Lung microvascular endothelial cell (primary cell): ENCODE measurements at places on chromosomes 7 and 10. TPM values are rescaled to one million over a fixed set of nuclear protein-coding genes. Genes with fewer than 3 reads are reported as not detected.

The OR6V1 gene
- total RNA-seq, result not detected in 2 replicates

- no peak for DNase-seq
These were observed 132.4 kb upstream of the RHEB start for GRCh38 chr7:151652111-151652510.

GRCh38 chr10:108360187-108360586 lies 1195.7 kb upstream of the SORCS1 start:
- DNase-seq, result peak; percentile 5

GRCh38 chr10:124763267-124763666 lies 19.1 kb upstream of the FAM53B start:
- DNase-seq, result no peak

GRCh38 chr7:158759749-158760444 lies 55.3 kb upstream of the NCAPG2 start:
- no peak for DNase-seq

- DNase-seq, result no peak
These were observed 121.3 kb downstream of the PRKCQ start for GRCh38 chr10:6458814-6459213.

The UNCX gene
- not detected in 2 replicates for total RNA-seq

DNA sequence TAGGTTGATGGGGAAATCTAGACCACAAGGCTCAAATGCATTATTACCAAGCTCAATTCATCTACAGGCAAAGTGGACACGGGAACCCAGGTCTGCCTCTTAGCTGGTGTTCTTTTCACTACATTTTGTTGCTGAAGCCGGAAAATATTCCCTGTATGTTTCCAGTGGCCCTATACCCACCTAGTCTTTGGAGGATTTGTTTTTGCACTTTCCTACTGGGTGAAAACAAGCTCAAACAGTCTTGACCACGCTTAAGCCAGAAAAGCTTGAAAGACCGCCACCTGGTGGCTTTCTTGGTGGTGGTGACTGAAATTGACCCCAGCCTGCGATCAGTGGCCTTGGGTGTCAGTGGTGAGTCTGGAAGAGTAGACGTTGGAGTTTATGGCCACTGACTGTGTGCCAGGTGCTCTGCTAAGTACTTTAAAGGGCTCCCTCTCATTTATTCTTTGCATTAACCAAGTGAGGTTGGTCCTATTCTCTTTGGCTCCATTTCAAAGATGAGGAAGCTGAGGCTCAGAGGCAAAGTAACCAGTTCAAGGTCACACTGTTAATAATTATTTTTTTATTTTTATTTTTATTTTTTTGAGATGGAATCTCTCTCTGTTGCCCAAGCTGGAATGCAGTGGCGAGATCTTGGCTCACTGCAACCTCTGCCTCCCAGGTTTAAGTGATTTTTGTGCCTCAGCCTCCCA lies 11.1 kb upstream of the CRTAC1 start:
- peak; percentile 70 for DNase-seq

DNA sequence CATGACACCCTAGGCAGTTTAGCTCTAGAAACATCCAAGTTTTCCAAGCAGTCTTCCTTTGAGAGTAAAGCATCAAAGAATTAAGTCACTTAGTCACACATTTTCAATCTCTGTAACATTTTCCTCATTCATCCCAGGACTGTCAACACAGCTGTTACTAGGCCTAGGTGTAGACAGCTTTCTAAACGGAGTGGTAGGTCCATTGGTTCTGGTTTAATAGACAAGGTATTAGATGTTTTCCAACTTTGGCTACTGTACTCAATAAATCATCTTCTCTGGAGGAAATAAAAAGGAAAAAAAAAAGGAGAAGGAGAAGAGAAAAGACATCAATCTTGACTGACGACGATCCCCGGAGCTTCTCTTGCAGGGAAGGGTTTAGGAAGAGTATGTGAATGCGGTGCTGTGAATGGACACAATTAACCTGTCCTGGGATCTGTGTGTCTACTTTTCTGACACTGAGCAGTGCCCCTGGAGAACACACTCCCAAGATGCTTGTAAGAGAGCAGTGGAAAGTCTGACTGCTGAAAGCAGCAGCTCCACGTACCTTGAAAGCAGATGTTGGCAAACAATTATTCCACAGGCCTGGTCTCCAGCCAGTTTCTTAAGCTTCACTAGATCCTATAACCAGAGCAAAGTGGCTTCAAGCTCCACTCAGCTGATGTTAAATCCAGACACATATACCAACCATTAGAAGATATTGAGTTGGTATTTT lies 59.1 kb downstream of the CXCL12 start:
- DNase-seq, result no peak

GRCh38 chr10:50490241-50490640 lies 133.5 kb downstream of the SGMS1 start:
- DNase-seq, result no peak

DNA sequence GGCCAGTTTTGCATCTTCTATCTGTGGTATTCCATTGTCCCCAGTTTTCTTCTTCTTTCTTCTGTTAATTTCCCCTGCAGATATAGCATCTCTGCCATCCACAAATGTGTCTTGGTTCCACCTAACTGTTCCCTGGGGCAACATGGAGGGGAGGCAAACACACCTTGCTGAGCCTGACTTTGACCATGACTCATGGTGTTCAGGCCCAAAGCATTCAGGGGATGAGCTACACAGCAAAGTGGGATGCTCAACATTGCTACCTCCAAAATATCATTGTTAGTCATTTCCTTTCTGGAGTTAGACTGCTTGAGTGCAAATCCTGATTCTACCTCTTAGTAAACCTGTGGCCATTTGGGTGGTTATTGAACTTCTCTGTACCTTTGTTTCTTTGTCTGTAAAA lies 542.7 kb downstream of the LRMDA start:
- DNase-seq, result no peak

DNA sequence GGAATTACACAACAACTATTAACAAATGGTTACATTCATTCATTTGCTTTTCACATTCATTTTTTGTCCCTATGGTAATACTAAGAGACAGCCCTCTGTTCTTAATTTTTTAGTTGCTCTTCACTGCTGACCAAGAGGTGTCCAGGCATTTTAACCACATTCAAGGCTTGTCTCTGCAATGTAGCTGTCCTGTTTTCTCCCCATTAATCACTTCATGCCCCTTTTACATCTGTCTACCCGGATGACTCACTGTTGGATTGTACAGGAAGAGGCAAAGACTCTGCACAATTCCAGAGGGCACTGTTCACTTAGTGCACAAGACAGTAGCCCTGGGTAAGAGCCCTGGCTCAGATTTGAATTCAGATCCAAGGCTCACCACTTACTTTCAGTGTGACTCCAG lies 168.5 kb downstream of the NOC3L start:
- DNase-seq, result peak; percentile 52

The COL1A2 gene
- total RNA-seq, result 9.8 and 13.3 TPM in 2 replicates

DNA sequence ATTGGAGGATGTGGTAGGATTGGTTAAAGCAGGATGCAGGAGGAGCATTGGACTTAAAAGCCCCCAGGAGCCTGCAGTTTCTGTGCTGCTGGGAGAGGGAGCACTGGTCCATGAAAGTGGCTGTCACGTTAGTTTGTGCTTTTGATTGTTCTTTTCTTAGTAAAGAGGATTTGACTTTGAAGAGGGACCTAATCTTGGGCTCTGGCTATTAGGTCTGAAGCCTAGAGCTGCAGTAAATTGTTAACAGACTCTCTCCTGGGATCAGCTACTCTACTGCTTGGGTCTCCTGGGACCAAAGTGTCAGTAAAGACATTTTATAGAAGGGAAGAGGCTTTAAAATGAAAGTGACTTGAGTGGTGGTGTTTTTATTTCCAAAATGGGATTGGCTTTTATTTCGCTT lies 3.7 kb downstream of the ZFYVE27 start:
- DNase-seq, result no peak

The RRP12 gene
- total RNA-seq, result 6.8 and 9.3 TPM in 2 replicates

DNA sequence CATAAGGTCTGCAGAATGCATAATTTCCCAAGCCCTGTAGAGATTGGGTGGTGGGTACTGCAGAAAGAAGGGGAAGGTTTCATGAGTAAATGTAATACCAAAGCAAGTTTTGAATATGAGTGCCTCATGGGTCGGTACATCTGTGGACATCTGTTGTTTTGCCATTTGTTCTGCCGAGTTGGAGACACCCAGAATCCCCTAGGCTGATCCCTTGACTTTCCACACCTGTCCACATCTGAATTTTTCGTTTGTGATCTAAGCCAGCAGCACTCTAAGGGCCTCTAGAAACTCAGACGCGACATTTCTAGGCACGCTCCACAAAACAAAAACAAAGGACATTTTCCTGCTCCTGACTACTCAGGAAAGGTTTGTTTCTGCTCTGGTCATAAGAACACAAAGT lies 11.7 kb upstream of the SLF2 start:
- DNase-seq, result no peak
